ENCODE measurements at places on chromosomes 16 and 17.

DNA sequence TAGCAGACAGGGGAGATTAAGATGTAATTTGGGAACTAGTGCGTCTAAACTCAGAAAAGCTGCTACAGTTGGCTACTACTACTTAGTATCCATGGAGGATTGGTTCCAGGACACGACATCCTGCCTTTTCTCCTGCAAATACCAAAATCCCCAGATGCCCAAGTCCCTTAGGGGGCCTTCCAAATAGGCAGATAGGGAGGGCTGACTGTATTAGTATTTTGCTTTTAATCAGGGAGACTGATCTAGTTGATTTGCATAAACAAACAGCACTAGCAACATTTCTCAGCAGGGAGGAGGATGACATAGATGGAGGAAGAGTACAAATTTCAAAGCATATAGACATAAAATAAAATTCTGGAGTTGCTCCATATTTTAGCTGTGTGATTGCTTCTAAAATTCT, 621.6 kb upstream of the GOT2 start:
- DNase-seq, result no peak

DNA sequence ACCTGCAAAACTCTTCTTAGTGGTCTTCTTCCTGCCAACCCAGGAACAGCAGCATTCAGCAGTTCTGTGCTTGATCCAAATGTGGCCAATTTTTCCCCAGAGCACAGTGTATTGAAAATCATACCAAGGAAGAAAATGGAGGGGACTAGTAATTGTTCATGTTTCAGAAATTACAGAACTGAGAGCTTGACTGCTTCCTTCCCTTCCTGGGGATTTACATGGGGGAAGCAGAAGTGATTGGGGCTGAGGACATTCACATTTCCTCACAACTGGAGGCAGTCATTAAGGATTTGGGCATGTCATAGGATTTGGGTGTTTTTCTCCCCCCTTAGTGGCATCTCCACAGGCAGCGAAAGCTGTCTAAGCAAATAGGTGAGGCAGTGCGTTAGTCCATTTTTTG, 19.7 kb downstream of the CIITA start:
- DNase-seq, result no peak

DNA sequence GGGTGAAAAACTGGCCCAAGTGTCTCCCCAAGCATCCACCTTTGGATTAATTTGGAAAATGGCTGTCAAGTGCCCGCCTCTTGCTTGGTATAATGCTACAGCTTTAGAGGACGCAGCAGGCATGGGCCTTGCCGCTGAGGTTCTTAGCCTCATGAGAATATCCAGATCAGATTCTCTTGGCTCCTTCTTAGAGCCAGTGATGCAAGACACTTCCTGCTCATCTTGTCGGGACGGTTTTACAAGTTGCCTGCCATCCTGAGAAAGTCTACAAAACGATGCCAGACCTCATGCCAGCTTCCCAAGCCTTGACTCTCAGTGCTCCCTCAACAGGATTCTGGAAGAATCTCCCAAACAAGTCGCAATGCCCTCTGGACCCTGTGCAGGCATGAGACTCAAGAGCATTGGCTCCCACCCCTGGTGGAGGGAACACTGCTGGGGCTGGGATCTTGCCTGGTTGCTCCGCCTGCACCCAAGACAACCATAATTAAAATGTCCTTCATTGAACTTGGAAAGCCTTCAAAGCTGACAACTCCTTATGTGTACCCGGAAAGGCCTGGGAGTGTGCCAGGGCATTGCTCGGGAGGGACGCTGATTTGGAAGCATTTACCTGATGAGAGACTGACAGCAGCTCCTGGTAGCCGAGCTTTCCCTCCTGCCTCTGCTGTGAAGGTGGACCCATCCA, 25.8 kb upstream of the STH start:
- no peak for DNase-seq

- no peak for DNase-seq
Observed at GRCh38 chr16:83393196-83393981, 414.4 kb upstream of the HSBP1 start.

DNA sequence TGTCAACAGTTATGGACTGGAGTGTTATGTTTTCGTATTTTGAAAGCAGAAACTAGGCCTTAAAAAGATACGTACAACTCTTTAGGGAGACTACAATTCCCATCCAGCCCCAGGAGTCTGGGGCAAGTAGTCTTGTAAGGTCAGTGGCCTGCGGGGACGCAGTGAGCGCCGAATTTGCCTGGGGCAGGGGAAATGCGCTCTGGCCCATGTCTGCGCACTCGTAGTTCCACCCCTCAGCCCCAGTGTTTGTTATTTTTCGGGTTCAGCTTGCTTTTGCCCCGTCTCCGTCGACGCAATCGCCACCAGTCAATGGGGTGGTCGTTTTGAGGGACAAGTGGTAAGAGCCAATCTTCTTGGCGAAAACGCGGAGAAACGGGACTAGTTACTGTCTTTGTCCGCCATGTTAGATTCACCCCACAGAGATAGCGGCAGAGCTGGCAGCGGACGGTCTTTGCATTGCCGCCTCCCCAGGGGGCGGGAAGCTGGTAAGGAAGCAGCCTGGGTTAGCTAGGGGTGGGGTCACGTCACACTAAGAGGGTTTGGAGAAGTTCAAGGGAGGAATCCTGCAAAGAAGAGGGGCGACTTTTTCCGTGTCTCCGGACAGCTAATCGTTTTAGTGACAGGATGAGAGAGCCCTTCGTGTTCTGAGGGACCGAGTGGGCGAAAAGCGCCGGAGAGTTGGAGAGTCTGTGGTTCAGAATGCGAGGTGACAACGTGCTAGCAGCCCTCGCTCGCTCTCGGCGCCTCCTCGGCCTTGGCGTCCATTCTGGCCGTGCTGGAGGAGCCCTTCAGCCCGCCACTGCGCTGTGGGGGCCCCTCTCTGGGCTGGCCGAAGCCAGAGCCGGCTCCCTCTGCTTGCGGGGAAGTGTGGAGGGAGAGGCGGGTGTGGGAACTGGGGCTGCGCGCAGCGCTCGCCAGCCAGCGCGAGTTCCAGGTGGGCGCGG, 1.1 kb upstream of the BRCA1 start:
- DNase-seq, result no peak

GRCh38 chr17:50058296-50058953, 2.5 kb downstream of the ITGA3 start:
- no peak for DNase-seq

DNA sequence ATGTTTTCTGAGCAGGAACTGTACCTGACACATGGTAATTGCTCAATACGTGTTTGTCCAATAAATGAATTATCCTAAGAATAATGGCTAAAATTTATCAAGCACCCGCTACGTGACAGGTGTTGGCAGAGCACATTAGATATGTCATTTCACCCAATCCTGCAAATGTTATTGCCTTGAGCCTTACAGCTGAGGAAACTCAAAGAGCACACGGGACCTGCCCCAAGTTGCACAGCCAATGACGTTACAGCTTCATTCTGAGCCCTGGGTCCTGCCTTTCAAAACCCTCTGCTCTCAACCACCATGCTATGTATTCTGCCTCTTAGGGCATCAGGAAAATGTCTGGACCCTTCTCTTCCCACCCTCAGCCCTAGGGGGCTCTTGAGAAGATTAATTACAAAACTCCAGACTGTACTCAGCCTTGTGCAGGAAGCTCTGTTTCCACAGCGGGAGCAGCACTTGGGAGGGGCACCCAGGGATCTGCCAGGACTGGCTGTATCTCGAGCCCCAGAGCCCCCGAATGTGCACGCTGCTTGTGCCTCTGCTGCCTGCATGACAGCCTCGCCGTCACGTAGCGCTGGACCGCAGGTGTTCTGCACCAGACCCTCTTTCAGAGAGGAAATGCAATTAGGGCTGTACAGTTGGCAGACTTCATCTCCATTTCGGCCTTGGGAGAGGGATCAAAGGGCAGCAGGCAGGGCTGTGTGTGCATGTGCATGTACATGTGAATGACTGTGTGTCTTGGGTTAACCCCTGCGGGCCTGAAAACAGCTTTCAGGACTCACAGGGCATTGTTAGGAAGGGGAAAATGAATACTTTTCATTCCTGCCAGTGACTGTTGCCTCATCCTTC, 71.6 kb downstream of the GPR139 start:
- no peak for DNase-seq

All from activated gamma-delta T cell (primary cell).